ENCODE measurements at places on chromosomes 12 and 14. TPM values are rescaled to one million over a fixed set of nuclear protein-coding genes. Genes with fewer than 3 reads are reported as not detected.

CLEC9A gene
- total RNA-seq, result 0.42 TPM

DNA sequence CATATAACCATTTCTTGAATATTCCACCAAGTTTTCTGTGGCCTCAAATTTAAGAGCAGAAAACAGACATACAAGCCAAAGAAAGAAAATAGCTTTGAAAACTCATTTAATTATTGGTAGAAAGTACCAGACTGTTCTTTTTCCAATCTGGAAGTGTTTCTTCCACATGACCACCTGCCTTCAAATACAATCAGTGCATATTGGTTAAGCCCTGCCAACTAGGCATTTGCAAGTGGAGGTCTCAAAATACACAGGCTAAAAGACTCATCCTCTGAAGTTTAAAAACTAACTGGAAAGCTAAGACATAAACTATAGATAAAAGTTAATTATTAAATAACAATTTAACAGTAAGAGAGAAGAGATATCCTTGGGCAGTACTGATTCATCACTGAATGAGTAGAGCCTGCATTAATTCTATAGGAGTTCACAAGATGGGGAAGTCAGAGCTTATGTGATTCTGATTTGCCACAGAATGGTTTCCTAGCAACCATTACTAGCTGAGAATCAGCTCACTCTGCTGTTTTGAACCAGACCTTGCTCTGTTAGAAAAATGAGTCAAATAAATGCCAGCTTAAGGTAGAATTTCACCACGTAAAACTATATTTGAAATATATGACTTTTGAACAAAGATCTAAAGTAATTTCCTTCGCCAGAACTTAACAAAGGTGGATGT lies 433.8 kb downstream of the FUT8 start:
- no peak for DNase-seq

- no peak for DNase-seq
These were observed 53.4 kb upstream of the ANO4 start for GRCh38 chr12:100741084-100741711.

DNA sequence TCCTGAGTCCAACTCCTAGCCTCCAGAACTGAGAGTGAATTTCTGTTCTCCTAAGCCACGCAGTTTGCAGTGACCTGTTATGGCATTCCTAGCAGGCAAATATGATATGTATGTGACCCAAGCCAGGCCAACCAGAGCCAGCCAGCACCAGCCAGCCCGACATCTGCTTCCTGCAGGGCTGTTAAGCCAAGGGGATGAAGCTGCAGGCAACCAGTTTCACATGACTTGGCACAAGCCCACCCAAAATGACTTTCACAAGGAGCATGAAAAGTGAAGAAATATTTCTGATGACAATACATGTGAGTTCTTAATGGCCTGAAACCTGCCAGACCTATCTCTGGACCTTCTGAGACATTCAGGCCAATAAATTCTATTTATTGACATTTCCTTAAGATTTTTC lies 68.1 kb downstream of the ITPK1 start:
- no peak for DNase-seq

- no peak for DNase-seq
These were observed 12.4 kb upstream of the P2RX7 start for GRCh38 chr12:121120323-121120722.

ANG gene
- total RNA-seq, result 19.7 TPM

GRCh38 chr12:4030929-4031702 lies 157.9 kb upstream of the PARP11 start:
- DNase-seq, result peak; percentile 95

GRCh38 chr12:115259968-115260747 lies 576.2 kb upstream of the TBX3 start:
- DNase-seq, result no peak

GRCh38 chr14:61527325-61528100 lies 167.8 kb upstream of the HIF1A start:
- DNase-seq, result peak; percentile 58

DNA sequence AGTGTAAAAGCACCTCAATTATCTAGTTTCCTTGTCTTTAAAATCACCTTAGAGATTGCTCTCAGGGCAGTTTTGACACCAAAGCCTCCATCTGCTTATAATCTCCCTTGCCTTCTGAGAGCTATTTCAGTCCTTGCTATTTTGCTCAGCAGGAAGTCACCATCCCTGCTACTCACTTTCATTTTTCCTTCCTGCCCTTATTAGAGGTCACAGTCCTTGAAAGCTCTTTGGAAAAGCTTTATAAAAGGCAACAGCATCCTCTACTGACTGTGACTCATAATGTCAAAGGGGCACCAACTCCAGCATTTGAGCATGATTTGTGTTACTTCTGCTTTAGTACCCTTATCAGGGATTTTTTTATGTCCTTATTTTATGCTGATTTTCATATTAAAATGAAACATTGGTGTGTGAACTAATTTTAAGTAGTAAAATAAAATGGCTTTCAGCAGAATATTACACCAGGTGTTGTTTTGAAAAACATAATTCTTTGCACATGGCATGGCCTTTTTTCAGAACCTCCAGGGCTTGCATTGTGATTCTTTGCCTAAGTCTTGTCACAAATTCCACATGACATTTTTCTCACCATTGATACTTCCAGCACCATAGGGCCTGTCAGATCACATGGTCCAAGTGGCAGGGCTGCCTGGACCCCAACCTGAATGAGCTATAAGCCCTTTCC lies 213.0 kb downstream of the ADAMTS20 start:
- no peak for DNase-seq

GRCh38 chr12:106740818-106741217 lies 33.7 kb upstream of the RIC8B start:
- DNase-seq, result no peak

- DNase-seq, result no peak
These were observed 62.2 kb downstream of the EMP1 start for GRCh38 chr12:13258717-13259119.

DNA sequence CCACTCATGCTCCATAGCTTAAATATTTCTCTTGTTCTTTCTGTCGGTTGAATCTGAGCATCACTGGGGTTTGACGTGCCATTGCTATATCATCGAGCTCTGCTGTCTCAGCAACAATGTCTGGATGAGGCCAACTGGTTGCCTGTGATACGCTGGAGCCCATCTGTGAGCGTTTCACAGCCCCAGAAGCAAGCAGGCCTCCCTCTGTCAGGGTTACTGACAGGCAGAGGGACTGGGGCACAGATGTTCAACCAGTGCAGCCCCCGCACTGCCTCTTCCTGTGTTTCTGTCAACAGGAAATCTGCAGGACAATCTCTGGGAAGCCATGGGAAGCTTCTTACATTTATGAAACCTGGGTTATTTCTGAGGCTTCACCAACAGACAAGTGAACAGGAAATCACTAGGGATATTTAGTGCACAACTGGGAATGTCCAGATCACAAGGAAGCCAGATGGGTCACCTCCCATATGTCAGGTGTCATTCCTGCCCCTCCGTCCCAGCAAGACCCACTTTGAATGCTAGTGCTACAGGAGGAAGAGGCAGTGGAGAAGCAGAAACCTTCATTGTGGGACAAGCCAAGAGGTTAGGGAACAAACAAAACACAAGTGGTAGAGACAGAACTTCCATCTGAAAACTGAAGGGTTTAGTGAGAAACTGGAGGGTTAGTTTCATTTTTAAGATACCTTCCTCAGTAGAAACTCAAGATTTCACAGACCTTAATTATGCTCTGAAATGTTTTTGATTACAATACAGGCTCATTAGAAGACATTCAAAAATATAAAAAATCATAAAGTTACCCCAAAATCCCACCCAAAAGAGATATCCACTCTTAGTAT lies 24.1 kb downstream of the DMAC2L start:
- no peak for DNase-seq

GIT2 gene
- total RNA-seq, result 78.0 TPM

- DNase-seq, result no peak
These were observed 10.0 kb upstream of the KRT86 start for GRCh38 chr12:52264435-52264825.

LRP1-AS gene
- total RNA-seq, result not detected

- DNase-seq, result no peak
These were observed 82.8 kb downstream of the TNFAIP2 start for GRCh38 chr14:103206023-103206481.

TSPAN8 gene
- total RNA-seq, result 7.5 TPM

PAN2 gene
- 83.5 TPM for total RNA-seq

DNA sequence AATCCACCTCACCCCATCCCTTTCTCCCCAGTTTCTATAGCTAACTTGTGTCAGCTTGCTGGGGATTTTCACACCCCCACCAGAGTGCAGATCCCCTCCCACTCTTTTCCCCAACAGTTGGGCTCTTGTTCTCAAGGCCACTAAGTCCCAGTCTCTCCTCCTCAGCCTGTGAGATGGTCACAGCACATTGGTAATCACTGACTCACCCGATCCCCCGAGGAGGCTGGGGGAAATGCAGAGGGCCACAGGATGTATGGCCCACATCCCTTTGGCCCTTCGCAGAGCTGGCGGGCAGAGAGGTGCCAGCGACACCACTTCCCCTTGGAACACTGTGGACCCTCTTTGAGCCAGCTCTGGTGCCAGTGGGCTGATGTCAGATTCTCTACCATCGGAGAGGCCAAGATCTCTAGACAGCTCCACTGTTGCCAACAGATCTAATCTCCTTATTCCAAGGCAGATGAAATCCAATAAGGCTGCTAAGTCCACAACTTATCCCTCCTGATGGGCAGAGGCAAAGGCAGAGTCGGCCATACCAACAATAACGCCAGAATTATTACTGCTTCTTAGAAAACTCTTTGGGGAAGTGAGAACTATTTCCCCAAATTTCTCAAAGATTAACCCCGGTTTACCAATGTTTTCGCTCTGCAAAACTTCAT lies 1.6 kb downstream of the FMNL3 start:
- DNase-seq, result peak; percentile 69

GRCh38 chr12:51896236-51896635 lies 8.3 kb downstream of the ANKRD33 start:
- no peak for DNase-seq

DNA sequence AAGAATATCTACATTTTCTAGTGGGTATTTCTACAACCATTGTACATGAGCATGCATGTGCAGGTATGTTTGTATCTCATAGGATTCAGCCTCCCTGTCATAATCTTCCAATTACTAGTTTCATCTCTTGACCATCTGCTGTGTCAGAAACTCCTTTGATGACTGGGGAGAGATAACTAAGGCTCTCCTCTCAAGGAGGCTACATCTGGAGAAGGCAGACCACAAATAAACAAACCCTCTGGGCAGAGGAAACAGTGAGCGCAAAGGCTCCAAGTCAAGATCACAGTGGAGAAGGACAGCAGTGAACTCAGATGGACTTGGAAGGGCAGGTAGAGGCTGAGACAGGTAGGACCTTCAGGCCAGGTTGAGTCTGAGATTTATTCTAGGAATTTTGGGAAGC lies 166.4 kb downstream of the PELI2 start:
- no peak for DNase-seq

LGR5 gene
- 0.65 TPM for total RNA-seq

GRCh38 chr14:75088566-75089373 lies 19.3 kb downstream of the ZC2HC1C start:
- DNase-seq, result no peak

SPRYD3 gene
- total RNA-seq, result 101 TPM

DNA sequence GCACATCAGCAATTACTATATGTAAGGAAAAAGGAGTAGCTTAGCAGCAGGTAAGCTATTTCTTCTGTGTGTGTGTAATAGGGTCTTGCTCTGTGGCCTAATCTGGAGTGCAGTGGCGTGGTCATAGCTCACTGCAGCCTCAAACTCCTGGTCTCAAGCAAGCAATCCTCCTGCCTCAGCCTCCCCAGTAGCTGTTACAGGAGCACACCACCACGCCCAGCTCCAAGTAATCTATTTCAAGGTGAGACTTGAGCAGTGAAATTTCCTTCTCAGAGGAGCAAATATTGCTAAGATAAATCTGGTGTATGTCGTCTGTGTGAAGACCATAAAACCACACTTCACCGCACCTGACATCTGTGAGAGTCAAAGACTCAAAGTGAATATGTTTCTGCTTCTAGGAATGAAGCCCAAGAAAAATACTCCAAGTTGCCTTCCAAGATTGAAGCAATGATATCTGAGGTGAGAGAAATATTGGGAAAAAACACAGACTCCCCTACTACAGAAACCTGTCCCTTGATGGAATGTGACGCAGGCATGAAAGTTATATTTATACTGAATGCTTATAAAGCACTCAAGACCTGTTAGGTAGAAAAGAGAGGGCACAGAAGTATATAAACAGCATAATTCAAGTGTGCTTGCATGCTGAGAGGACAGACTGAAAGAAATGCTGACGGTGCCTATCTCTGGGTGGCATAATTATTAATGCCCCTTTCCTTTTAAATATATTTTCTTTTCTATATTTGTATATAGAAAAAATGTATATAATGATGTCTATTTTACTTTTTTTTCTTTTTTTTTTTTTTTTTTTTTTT lies 2.5 kb upstream of the SELPLG start:
- DNase-seq, result no peak

SLC5A8 gene
- not detected for total RNA-seq

- peak; percentile 49 for DNase-seq
These were observed 686 bp downstream of the B4GALNT1 start for GRCh38 chr12:57632073-57632957.

ZNF84 gene
- 32.1 TPM for total RNA-seq

GALNT9 gene
- total RNA-seq, result 0.84 TPM

GRCh38 chr12:64237382-64237781 lies 15.3 kb upstream of the KICS2 start:
- DNase-seq, result no peak

EML1 gene
- 62.0 TPM for total RNA-seq

GRCh38 chr12:106632797-106633450 lies 50.1 kb downstream of the RFX4 start:
- no peak for DNase-seq

- DNase-seq, result no peak
These were observed 160.2 kb downstream of the KICS2 start for GRCh38 chr12:64061868-64062375.

GSC gene
- 0.55 TPM for total RNA-seq

- peak; percentile 82 for DNase-seq
These were observed 62.0 kb downstream of the NDUFA12 start for GRCh38 chr12:94941440-94941862.

- DNase-seq, result no peak
These were observed 659.5 kb downstream of the TMEM121 start for GRCh38 chr14:106185837-106186233.

DNA sequence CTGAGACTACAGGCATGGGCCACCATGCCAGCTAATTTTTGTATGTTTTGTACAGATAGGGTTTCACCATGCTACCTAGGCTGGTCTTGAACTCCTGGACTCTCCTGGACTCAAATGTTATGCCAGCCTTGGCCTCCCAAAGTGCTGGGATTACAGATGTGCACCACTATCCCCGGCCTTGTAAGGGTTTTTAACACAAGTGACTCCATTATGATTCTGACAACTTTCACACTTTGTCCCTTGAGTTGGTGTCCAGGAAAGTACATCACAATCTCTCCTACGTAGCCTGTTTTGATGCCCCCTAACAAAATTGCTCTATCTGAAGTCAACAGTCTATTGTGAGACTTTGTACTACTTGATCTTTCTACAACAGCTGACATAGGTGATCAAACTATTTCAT lies 11.4 kb upstream of the METAP2 start:
- no peak for DNase-seq

DNA sequence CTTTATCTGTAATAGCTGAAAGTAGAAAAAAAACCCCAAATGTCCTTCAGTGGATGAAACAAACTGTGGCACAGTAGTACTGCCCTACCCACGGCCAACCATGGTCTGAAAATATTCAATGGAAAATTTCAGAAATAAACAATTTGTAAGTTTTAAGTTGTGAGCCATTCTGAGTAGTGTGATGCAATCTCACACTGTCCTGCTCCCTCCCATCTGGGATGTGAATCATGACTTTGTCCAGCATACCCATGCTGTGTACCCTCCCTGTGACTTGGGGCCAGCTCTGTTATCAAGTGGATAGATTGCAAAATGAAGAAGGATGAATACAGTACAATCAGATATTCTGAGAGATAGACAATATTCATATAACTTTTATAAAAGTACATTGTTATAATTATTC lies 106.2 kb downstream of the SMOC1 start:
- DNase-seq, result no peak

Measured in aorta (tissue), 5 donors.